ENCODE measurements at places on chromosomes 13 and 19. TPM values are rescaled to one million over a fixed set of nuclear protein-coding genes. Genes with fewer than 3 reads are reported as not detected.
A peak's percentile ranks its signal among the peaks of the same experiment; 100 is the strongest.

The PRTN3 gene
- not detected for total RNA-seq

GRCh38 chr19:33868076-33868735 lies 71.5 kb downstream of the KCTD15 start:
- no peak for DNase-seq

GRCh38 chr13:93416736-93417355 lies 190.2 kb downstream of the GPC6 start:
- no peak for DNase-seq

DNA sequence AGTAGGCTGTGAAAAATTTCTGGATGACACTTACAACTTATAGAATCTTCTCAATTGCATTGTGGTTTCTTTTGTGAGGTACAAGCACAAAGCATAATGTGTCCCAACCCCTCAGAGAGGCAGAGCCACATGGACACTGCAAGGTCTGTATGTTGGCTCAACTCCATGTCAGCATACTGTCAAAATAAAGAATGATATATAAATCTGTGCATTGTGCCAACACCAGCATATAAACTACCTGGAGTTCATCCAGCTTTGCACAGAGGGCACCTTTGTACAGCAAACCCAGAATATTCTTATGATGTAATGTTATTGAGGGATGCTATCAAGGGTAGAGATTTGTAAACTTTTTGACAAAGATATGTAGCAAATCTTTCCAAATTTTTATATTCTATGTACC lies 1065.8 kb upstream of the MIR17HG start:
- DNase-seq: no peak

The CACNG7 gene
- total RNA-seq: not detected

The WTIP gene
- total RNA-seq: 43.9 TPM

- peak; percentile 48 for DNase-seq
Observed at GRCh38 chr19:47436712-47437401, 17.5 kb upstream of the MEIS3 start.

The RNF6 gene
- total RNA-seq: 107 TPM

- DNase-seq: no peak
Observed at GRCh38 chr19:39064405-39064804, 19.8 kb upstream of the ACP7 start.

All from bronchial epithelial cell (primary cell).